NCI-H510A (cell line): ENCODE measurements at places on chromosomes 11 and 22.

- DNase-seq = no peak
Observed at GRCh38 chr22:24845041-24845898, 39.3 kb downstream of the SGSM1 start.

GRCh38 chr11:19493446-19494213 lies 219.0 kb upstream of the NAV2 start:
- no peak for DNase-seq

GRCh38 chr11:125088576-125089455 lies 22.6 kb downstream of the TMEM218 start:
- DNase-seq = no peak

- no peak for DNase-seq
Observed at GRCh38 chr22:40347300-40347699, 1.0 kb downstream of the ADSL start.

DNA sequence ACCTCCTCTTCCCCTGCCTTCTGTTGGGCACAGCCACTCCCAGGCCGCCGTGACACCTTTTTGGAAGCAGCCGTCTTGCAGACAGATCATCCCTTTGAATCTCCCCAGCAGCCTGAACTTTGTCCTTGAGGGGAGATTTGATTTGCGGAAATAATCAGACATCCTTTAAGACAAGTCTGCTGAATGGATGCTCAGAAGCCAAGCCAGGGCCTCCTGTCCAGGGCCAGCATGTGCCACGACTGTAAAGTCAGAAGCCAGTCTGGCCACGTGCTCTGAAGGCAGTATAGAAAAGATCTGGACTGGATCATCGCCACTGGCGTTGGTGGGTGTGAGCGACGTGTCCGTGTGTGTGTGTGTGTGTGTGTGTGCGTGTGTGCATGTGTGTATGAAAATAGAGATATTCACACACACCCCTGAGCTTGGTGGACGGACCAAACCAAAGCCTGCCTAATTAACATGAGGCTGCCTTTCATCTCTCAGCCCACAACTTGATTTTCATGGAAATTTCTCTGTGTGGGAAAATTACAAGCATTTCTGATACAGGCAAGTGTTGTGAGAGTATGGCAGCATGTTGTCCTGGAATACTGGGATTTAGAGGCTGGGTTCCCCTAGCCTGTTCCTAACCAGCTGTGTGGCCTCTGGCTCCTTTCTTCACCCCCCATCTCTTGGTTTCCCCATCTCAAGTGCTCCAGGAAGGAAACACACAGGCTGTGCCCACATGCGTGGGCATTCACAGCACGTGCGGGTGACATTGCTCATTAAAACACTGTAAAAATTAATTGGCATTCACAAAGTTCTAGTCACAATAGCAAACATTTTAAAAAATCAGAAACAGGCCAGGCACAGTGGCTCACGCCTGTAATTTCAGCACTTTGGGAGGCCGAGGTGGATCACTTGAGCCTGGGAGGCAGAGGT lies 61.8 kb upstream of the WNT7B start:
- DNase-seq = no peak
